Naive thymus-derived CD4-positive, alpha-beta T cell (primary cell): ENCODE measurements at places on chromosomes 6 and 20. TPM values are rescaled to one million over a fixed set of nuclear protein-coding genes. Genes with fewer than 3 reads are reported as not detected.

DNA sequence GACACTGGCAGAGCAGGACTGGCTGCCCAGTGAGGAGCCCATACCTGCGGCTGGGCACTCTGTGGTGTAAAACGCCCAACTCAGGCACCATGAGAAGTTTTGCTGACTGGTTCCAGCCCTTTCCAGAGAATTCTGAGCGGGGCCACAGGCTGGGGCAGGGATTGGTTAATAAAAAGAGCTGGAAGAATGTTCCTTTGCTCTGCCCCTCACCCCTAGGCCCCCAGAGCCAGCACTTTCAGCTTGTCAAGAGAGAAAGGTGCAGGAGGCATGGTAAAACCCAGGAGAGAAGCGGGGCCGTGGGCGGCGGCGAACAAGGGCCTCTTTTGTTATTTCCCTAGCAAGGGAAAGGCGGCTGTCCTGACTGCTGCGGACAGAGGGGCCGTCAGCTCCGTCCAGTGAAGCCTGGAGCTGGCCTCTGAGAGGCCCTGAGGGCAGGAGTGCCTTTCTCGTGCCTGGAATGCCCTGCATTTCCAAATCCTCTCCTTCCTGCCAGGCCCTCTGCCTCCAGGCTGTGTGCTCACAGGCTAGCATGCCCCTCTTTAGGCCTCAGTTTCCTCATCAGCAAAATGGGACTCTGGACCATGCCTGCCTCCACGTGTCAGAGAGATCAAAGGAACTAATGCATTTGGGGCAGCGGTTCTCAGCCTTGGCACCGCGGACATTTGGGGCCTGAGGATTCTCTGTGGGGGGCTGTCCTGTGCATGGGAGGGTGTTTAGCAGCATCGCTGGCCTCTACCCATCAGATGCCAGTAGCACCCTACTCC lies 12.9 kb downstream of the SLC13A3 start:
- no peak for DNase-seq

DNA sequence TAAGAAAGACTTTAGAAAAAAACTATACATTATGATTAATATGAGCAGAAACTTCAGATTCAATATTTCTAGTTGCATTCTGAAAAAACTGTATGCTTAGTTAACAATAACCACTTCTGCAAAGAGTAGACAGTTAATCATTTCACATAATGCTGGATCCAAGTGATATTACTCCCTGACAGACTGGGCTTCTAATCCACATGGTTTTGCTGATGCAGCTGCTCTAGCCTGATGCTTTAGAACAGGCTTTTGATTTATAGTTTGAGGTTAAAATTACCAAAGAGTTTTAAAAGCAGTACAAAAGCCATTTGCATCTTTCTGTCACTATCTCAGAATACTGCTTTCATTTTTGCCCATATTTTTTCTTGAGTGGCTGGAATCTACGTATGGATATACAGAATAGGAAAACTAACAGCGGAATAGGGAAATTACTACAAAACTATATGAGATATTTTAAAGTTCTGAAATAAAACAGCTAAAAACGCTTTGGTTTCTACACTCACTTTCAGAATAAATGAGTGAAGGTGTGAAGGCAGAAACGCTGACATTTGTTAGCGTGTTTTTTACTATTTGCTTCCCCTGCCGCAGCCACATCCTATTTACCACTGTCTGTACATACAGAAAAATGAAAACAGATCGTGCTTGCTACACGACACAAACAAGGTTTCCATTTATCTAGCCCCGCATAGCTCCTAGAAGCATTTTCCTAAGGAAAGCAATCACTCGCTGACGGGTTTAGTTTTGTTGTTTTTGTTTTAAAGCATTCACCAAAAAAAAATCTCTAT lies 61.7 kb downstream of the METTL24 start:
- no peak for DNase-seq

DNA sequence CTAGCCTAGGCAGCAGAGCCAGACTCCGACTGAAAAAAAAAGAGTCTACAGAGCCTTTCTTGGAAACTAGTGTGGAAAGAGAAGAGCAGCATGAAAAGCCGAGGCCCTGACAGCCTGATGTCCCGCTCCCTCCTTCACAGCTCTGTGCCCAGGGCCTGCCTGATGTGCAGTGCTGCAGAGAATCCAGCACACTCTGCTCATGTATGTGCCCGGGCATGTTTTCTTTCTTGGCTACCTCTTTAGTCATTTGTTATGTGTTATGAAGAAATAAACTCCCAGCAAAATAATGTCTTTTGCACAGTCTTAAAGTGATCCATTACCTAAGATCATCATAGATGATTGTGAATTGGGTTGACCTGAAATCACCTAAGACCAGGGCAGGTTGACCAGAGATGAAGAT lies 78.1 kb upstream of the EZR start:
- no peak for DNase-seq

The OTOR gene
- total RNA-seq = not detected in 2 replicates
